ENCODE measurements at places on chromosomes 12 and 14. TPM values are rescaled to one million over a fixed set of nuclear protein-coding genes. Genes with fewer than 3 reads are reported as not detected.

TRAFD1 gene
- 35.6 TPM for total RNA-seq

GRCh38 chr12:32229971-32230612, 123.4 kb downstream of the BICD1 start:
- DNase-seq, result no peak

DNA sequence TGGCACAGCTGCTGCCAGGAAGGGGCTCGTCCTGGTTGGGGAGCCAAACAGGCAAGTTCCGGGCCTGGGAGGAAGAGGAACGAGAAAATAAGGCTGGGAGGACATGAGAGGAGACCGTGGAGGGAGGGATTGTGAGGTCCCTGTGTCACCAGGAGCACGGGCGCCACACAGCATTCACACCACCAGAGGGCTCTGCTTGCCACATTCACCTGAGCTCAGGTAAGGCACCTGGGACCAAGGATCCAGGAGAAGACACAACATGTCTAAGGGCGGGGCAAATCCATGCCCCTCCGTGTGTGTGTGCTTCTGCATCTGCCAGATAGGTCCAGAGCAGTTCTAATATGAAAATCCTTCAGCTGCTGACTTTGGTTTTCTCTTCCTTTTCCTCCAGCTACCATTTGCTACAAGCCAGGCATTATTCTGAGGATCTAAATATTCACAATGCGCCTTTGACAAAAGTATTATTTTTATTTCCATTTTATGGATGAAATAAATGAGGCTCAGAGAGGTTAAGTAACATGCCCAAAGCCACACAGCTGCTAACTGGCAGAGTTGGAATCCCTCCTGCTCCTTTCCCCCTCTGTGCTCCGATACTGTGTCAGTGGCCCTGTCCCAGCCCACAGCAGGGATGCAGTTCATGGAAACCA, 14.6 kb downstream of the RAPGEF3 start:
- DNase-seq, result no peak

- DNase-seq, result peak; percentile 56
Measured at GRCh38 chr12:93336291-93336741, 41.4 kb upstream of the NUDT4 start.

DNA sequence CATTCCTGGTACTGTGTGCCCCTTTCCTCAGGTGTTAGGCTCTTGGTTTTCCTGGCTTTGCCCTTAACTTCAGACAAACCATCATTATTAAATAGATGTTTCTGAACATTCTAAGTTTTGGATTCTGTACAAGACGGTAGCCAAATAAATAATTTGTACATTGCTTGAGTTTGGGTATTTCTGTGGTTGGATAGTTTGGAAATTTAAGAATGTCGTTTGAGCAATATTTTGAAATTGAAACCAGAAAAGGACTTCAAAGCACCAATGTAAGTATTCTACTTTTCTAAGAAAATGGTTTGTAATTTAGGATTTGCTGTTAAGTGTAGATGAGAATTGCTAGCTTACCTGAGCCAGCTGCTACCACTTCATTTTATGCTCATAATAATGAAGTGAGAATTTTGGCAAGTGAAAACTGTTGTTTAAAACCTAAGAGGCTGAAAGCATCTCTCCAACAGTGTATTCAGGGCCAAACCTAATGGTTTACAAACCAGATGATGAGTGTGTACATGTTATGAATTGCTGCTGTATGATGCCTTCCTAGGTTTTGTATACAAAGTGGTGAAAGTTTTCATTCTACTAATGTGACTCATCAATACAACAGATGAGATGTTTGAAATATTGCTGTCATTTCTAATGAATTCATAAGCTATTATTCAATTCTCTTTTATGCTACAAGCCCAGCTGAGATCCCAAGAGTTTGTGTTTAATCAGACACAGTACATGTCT, 181.5 kb upstream of the PRKD1 start:
- DNase-seq, result peak; percentile 20

DNA sequence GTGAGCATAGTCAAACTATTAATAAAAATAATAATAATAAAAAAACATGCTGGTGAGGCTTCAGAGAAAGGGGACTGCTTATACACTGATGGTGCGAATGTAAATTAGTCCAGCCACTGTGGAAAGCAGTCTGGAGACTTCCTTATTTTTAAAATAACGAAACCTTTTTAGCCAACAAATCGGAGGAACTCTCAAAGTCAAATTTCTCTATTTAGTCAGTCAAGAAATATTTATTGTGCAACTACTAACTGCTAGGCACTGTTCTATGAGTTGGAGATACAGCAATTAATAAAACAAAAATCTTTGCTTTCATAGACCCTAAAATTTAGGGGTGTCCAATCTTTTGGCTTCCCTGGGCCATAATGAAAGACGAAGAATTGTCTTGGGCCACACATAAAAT, 10.8 kb downstream of the TAOK3 start:
- DNase-seq, result no peak

DNA sequence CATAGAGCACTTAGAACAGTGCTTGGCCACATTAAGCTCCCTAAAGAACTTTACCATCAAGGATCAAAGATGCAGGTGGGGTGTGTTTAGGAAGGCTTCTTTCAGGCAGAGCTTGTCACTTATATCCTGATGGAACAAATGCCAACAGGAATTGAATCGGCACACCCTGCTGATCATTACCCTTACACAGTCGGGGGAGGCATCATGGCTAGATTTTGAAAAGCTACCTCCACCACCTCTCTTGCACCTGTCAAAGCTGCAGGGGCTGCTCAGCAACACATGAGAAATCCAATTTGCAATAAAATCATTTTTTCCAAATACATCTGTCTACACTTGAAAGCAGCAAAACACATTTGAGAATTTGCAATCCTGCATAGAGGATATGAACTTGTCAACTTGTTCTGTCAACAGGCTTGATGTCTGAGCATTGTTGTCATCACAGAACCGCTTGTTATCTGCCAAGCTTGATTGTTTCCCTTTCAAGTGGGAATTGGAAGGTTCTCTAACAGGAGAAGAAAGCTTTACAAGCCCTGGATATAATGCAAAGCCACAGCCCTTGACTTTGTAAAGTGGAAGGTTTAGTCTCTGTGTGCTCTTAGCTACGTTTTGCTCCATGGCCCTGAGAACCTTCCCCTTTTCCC, 24.6 kb upstream of the TRIM9 start:
- no peak for DNase-seq

- DNase-seq, result no peak
Measured at GRCh38 chr14:97458255-97458654, 661.1 kb downstream of the VRK1 start.

CLBA1 gene
- 7.2 TPM for total RNA-seq

- DNase-seq, result peak; percentile 74
Measured at GRCh38 chr14:75068294-75069120, 934 bp upstream of the ZC2HC1C start.

DNA sequence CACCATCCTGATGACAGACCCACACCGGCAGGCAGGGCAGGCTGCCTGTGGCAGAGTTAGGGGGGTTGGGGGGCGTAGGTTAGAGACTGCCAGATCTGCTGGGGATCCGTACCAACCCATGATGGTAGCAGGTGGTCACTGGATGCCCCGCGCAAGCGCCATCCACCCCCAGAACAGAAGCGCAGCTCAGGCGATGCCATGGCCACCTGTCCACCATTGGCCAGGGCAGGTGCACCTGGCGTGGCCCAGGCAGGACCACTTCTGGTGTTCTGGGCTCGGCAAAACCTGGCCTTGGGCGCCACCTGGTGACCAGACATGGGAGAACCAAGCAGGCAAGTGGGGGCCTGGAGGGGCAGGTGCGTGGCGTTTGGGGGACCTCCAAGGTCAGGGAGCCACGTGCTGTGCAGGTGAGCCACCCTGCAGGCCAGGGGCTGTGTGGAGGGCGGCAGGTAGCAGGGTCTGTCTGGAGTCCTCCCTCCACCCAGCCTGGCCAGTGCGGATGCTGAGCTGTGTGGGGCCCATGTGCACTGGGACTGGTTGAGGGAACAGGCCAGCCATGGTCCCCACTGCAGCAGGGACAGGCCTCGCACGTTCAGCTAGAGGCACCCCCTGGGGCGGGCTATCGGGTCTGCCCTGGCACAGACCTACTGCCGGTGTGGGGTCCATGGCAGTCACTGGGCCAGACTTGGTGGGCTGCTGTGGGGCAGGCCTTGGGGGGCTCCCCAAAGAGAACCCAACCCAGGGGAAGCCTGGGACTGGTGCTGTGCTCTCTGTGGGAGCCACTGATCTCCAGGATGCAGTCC, 15.6 kb downstream of the BAG5 start:
- DNase-seq, result no peak

DNA sequence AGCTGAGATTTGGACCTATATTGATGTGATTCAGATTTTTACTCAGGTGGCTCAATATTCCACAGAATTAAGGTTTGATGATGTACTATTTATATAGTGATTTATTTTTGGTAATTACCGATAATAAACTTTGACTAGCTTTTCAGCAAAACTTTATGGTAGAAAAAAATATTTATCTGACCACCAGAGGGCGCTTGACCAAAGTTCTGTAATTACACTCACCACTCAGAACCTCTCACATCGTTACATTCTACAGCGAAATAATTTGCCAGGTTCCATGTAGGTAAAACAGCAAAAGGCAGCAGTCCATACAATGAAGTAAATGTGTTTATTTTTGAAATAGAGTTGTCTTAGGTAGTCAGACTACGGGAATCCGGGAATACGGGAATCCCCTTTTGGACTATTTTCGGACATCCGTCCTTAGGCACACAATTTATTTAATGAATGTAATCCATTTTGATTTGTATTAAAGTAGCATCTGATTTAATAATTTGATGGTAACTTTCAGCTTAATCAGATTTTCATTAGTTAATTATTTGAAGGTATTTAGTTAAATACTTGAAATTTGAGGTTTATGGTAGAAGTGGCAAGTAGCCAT, 143.0 kb upstream of the DDHD1 start:
- peak; percentile 6 for DNase-seq

NR1H4 gene
- total RNA-seq, result not detected

DNA sequence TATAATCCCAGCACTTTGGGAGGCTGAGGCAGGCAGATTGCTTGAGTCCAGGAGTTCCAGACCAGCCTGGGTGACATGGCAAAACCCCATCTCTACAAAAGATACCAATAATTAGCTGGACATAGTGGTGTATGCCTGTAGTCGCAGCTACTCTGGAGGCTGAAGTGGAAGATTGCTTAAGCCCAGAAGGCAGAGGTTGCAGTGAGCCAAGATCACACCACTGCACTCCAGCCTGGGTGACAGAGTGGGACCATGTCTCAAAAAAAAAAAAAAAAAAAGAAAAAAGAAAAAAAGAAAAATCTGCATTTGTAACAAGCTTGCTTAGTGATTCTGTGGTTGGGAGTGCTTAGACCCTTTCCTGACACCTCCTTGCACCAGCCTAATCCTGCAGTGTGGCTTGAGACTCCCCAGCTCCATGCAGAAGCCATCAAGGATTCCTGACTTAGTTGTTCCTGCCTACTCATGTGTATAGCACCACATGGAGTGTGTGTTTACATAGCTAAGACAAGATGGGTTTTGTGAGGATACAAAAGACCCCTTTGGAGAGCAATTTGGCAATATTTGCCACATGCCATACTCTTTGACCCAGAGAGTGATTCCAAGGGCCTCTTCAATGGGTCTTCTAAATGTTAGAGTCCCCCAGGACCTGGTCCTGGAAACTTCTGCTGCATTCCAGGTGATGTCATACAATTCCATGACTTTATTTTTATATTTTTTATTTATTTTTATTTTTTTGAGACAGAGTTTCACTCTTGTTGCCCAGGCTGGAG, 5.1 kb upstream of the TMED10 start:
- no peak for DNase-seq

GRCh38 chr14:35368139-35368460, 36.4 kb downstream of the NFKBIA start:
- no peak for DNase-seq

DNA sequence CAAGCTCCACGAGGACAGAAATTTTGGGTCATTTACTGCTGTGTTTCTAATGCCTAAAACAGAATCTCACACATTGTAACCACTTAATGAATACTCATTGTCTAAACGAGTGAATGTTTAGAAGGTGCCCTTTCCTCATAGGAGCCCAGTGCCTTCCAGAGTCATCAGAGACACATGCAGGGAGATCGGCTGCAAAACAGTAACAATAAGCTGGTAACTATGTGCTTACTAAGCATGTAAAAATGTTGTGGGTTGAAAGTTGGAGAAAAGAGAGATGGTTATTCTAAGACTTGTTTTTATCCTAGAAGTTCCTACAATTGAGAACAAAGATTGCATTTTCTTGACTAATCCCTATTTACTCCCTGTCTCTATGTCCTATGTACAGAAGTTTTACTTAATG, 7.4 kb downstream of the TESPA1 start:
- DNase-seq, result peak; percentile 82

GRCh38 chr12:95055057-95055456, 18.4 kb downstream of the NR2C1 start:
- no peak for DNase-seq

DNA sequence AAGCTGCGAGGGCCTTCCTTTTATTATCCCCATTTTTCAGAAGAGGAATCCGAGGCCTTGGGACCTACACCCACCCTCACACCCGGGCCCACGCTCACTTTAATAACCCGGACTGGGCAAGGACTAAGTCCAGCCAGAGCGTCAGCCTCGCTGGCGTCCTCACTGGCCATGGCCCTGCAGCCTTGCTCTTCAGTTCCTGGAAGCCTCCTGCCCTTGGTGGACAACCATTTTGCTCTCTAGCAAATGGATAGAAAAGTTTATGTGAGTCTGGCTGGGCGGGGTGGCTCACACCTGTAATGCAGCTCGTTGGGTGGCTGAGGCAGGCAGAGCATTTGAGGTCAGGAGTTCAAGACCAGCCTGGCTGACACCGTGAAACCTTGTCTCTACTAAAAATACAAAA, 9.8 kb downstream of the RTL1 start:
- DNase-seq, result no peak

EIF2S3B gene
- 6.0 TPM for total RNA-seq

GRCh38 chr12:60223242-60223641, 627.4 kb downstream of the SLC16A7 start:
- DNase-seq, result no peak

GRCh38 chr12:23596568-23596967, 352.9 kb downstream of the SOX5 start:
- no peak for DNase-seq

DNA sequence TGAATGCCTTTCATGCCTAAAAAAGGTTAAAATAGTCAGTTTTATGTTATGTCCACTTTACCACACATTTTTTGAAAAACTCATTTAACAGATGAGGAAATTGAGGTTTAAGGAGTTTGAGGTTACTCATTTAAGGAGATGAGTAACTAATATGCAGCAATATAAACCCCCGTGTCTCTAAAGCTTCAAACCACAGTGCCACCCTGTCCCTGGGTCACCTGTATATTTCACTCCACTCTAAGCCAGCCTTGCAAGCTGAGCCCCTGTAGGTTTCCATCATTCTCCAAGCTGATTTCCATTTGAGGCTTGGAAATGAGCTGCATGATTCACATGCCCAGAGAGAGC, 64.4 kb downstream of the NUAK1 start:
- DNase-seq, result no peak

ARL6IP4 gene
- 121 TPM for total RNA-seq

- DNase-seq, result no peak
Measured at GRCh38 chr12:123096182-123096581, 54.7 kb downstream of the PITPNM2 start.

DNA sequence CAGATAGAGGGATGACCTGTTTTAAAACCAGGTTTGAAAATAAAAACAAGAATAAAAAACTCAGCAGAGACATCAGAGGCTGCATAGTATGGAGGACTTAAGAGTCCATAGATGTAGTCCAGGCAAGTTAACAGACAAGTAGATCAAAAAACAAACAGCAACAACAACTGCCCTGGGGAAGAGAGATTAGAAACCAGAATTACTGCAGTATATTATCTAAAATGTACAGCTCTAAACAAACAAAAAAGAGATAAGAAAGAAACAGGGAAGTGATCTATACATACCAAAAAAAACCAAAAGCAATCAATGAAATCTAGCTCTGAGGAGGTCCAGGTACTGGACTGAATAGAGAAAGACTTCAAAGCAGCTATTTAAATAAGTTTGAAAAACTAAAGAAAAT, 48.8 kb downstream of the ACSM4 start:
- no peak for DNase-seq

PRH2 gene
- not detected for total RNA-seq

All from astrocyte (in vitro differentiated cells and primary cell).